Activated CD4-positive, alpha-beta T cell treated with anti-CD3 and anti-CD28 coated beads for 48 hours (primary cell): ENCODE measurements at places on chromosomes 6 and 20.

- peak; percentile 9 for DNase-seq
These were observed 13.4 kb upstream of the RPS6KA2 start for GRCh38 chr6:166640342-166641043.

- no peak for DNase-seq
These were observed 10.7 kb downstream of the MYLIP start for GRCh38 chr6:16139556-16139955.

- DNase-seq: no peak
These were observed 45.3 kb downstream of the PDSS2 start for GRCh38 chr6:107413966-107414645.

GRCh38 chr6:37897321-37897720, 77.8 kb downstream of the ZFAND3 start:
- DNase-seq: no peak

GRCh38 chr6:709471-710056, 16.6 kb upstream of the EXOC2 start:
- no peak for DNase-seq

DNA sequence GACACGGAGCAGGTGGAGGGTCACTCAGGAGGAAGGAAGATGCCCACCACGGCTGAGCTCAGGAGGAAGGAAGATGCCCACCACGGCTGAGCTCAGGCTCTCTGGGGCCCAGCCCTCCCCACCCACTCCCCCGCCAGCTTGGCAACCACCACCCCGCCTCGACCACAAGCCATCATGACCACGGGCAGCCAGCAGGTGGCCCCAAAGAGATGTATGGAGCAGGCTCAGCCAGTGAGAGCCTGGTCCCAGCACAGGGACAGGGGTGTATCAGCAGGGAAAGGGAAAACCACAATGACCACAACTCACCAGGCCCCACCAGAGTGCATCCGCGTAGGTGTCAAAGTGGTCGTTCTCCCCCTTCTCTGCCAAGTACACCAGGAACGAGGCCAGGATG, 30.4 kb downstream of the KCNQ2 start:
- peak; percentile 80 for DNase-seq

DNA sequence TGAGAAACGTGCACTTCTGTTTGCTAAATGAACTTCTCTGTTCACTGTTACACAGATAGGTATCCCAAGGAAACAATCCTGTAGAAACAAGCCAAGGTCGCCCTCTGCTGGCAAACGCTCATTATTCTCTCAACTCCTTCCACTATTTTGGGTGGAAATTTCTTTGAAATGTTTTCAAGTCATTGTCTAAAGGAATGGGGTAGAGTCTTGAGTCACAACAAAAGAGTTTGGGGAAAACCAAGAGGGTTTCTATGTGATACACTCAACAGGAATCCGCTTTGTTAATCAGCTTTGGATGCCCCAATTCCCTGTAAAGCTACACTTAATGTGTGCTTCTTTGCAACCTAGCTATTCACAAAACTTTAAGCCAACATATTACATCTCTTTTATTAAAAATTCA, 4.6 kb upstream of the RAE1 start:
- DNase-seq: peak; percentile 85

DNA sequence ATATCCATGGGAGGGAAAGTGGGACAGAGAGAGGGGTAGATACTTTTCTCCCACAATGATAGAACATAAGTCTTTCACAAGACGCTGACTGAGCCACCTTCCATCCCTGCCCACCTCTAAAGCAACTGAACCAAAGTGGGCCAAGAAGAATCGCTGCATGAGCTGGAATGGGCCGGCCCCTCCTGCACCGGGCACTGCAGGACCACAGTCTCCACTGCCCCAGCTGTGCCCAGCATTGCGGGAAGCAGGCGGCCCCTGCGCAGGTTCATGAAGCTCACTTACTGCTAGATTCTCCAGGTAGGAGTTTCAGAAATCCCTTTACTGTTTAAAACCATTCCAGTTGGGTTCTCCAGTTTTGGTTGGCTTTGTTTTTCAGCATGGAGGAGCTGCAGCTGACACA, 32.0 kb upstream of the CST7 start:
- no peak for DNase-seq

- no peak for DNase-seq
These were observed 150.8 kb downstream of the GRIK2 start for GRCh38 chr6:101544286-101544685.

GRCh38 chr6:16539086-16539931, 222.0 kb downstream of the ATXN1 start:
- DNase-seq: no peak

- no peak for DNase-seq
These were observed 208.2 kb upstream of the ZNF217 start for GRCh38 chr20:53801609-53802370.

GRCh38 chr6:36714511-36714910, 16.9 kb downstream of the RAB44 start:
- no peak for DNase-seq

GRCh38 chr20:48622421-48622820, 205.4 kb downstream of the PREX1 start:
- DNase-seq: no peak

GRCh38 chr6:11236076-11236750, 3.7 kb upstream of the NEDD9 start:
- DNase-seq: peak; percentile 42

DNA sequence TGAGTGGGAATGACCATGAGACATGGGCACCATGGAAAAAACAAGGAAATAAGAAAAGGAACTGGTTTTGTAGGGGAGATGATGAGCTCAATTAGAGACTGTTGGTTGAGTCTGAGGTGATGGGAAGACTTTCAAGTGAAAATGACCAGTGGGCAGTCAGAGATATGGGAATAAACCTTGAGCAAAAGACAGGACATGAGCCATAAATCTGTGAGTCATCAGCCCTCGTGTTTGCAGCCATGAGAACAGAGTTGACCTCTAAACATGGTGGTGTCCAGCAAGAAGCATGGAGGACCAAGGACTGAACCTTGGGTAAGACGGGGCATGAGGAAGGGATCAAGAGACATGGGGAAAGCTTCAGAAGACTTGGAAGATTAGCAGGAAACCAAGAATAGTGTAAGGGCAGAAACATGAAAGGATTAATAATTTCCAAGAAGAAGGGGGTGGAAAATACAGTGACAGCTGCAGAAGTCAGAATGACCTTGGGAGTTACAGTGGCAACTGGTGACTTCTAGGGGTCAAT, 280.6 kb upstream of the PRDM1 start:
- DNase-seq: no peak

DNA sequence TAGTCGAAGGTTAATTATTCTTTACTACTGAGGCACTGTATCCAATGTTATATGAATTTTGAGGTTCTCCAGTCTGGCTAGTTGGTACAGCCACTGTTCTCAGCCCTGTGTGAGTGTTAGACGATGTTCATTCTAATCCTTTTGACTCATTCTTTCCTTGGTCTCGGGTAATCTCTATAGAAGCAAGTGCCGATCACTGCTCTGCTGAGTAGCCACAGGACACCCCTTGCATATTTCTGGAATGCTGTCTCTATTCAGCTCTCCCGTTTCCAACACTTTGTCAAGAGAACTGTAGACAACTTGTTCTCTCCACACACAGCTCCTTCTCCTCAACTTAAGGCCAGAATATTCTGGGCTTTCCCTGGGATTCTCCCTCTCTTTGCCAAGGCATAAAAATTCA, 42.4 kb upstream of the PLCB1 start:
- no peak for DNase-seq

DNA sequence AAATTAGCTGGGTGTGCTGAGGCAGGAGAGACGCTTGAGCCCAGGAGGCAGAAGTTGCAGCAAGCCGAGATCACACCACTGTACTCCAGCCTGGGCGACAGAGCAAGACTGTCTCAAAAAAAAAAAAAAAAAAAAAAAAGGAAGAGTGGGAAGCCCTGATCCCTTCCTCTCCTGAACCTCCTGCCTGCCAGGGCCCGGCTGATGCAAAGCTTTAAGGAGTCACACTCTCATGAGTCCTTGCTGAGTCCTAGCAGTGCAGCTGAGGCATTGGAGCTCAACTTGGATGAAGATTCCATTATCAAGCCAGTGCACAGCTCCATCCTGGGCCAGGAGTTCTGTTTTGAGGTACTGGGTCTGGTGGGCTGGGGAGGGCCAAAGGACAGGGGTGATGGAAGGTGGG, 15.1 kb downstream of the SYNGAP1 start:
- no peak for DNase-seq

DNA sequence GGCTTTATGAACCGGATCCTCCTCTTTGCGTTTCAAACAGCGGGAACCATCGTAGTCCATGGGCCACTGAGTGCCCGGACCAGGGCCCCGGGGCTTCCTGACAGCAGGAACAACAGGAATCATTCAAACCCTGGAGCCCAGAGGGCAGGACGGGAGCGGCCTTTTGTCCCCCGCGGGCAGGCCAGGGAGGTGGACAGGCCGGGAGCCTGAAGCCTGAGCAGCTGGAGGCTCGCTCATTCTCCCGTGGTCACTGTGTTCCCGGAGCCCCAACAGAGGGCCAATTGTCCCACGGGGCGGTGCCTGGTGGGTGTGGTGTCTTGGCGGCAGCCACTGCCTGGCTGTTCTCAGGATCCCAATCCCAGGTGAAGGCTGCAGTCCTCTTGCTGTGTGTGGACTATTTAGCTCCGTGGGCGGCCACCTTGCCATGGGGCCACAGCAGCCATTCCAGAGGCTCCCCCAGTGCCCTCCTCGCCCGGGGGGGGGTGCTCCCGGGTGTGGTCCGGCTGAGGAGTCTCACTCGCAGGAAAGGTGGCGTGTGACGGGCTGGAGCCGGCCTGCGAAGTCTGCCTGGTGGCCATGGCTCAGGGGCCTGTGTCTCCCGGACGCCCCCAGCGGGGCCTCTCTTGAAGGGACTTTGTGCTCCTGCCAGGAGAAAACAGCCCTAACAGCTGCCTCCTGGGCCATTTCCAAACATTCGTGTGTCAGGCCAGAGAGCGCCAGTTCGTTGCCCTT, 77.2 kb upstream of the BHLHE23 start:
- no peak for DNase-seq

GRCh38 chr6:134247231-134247833, 70.6 kb downstream of the SGK1 start:
- peak; percentile 70 for DNase-seq

GRCh38 chr20:43755851-43756250, 29.0 kb upstream of the GTSF1L start:
- DNase-seq: no peak

- DNase-seq: no peak
These were observed 55.6 kb downstream of the TULP4 start for GRCh38 chr6:158367816-158368215.

DNA sequence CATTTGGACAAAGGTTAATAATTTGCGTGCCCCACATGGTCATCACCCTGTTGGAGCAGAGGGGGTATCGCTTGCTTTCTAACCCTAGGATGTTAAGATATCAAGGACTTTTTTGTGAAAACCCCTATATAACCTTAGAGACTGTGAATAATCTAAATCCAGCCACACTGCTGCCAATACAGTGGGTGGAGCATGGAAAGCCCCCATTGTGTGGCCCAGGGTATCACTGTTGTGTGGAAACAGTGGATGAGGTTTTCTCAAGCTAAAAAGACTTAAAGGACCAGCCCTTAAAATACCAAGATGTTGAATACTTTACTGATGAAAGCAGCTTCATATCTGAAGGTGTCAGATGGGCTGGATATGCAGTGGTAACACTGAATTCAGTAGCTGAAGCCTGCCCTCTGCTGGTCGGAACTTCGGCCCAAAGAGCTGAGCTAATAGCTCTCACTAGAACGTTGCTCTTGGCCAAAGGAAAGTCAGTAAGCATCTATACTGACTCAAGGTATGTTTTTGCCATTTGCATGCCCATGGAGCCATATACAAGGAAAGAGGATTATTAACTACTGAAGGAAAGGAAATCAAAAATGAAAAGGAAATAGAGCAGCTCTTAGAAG, 695.2 kb downstream of the PHF3 start:
- DNase-seq: peak; percentile 64

DNA sequence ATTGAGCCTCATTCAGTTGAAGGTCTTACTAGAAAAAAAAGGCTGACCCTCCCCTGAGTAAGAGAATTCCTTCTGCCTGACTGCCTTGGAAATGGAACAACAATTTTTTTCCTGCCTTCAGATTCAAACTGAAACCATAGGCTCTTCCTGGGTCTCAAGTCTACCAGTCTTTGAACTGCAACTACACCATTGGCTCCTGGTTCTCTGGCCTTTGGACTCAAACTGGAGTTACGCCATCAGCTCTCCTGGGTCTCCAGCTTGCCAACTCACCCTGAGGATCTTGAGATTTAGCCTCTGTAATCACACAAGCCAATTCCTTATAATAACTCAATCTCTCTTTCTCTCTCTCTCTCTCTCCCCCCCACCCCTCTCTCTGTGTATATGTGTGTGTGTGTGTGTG, 36.0 kb upstream of the SNX9 start:
- DNase-seq: no peak

GRCh38 chr6:45892696-45893245, 122.9 kb downstream of the CLIC5 start:
- no peak for DNase-seq

DNA sequence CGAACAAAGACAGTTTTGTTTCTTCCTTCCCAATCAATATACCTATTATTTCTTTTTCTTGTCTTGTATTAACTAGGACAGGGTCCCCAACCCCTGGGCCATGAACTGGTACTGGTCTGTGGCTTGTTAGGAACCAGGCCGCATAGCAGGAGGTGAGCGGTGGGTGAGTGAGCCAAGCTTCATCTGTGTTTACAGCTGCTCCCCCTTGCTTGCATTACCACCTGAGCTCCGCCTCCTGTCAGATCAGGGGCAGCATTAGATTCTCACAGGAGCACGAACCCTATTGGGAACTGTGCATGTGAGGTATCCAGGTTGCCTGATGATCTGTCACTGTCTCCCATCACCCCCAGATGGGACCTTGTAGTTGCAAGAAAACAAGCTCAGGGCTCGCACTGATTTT, 151.9 kb downstream of the CDKAL1 start:
- no peak for DNase-seq

DNA sequence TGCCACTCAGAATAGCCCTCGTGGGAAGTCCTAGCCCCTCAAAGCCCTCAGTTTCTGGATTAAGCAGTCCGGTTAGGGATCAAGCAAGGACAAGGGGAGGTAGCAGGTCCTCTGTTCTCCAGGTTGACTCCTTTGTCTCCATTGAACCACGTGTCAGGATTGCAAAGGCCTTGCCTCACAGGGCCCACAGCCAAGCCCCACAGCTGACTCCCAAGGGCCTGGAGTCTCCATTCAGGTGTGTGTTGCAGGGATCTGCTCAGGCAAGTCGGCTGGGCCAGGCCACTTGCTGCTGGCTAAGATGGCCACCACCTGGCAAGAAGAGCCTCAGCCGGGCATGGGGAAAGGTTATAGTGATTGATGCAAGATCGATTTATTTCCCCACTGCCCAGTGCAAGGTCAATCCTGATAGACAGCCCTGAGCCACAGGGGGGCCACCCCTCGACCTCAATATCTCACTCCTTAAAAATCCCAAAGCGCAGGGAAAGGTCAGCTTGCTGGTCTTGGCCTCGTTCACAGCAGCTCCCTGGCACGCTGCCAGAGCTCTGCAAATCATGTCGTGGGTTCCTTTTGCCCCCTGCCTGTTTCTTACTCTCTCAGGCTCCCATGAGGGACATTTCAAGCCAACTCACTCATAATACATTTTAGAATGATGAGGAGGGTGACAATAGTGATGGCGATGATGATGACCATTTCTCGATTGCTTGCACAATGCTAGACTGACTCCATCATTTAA, 75.9 kb downstream of the EDN3 start:
- no peak for DNase-seq
